Activated CD8-positive, alpha-beta T cell treated with anti-CD3 and anti-CD28 coated beads, Interleukin-2, amount 10 ng/mL, durations not matched to agents 7 days and 5 days (primary cell): ENCODE measurements at places on chromosomes 1 and 21. TPM values are rescaled to one million over a fixed set of nuclear protein-coding genes. Genes with fewer than 3 reads are reported as not detected.
A peak's percentile ranks its signal among the peaks of the same experiment; 100 is the strongest.

Gene CASQ2
- total RNA-seq: not detected

Gene DMBX1
- 0.08 TPM for total RNA-seq

- no peak for DNase-seq
These were observed 59.8 kb downstream of the CAPN2 start for GRCh38 chr1:223771814-223772770.

DNA sequence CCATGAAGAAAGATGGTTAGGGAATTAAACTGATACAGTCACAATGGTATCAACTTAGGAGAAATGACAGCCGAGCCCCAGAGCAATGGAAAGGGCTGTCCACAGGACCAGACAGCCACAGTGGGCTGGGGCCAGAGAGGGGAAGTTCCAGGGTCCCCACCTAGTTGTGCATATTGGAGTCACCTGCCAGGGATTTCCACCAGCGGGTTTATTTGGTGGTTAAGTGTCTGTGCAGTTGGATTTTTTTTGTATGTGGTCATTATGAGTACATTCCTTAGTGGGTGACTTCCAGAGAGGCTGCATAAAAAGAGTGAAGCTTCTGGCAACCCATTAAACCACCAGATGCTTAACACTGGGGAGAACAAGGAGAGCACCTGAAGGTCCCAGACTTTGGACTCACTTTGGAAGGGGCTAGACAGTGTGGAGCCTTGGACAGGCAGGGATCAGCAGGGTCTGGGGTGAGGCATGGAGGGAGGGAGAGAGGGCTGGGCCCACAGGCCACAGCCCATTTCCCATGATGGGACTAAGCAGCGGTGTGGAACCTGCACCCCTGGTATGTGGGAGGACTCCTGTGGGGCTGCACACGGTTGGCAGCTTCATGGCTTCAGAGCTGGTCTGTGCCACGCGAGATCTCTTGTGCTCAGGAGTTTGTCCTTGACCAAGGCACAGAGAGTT is 7.8 kb upstream of the PTTG1IP start:
- DNase-seq: no peak

DNA sequence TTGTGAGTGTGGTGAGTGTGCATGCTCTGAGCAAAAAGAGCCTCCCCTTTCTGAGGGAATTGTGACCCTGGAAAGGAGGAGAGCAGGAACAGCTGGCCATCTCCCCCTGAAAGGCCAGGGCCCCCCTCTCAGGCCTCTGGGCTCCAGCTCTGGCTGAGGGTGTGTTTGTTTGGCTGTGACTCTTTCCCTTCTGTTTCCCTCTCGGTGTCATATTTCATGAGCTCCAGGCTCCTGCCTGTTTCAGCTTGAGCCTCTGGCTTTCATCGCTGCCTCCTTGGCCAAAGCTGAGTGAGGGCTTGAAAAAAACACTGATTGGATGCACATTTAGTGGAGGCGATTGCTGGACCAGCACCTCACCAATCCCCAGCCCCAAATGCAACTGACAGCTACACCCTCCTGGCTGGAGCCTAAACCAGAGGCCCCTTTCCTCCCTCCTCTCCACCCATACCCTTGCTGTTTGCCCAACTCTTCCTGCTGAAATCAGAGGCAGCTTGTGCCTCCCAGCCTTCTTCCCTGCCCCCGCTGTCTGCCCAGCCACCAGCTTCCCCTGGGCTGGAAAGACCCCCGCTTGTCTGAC is 64.1 kb downstream of the DDR2 start:
- no peak for DNase-seq

Gene RIPK4
- not detected for total RNA-seq

Gene ADAM30
- not detected for total RNA-seq

- DNase-seq: peak; percentile 87
These were observed 18.9 kb downstream of the LDLRAP1 start for GRCh38 chr1:25562101-25562927.

- DNase-seq: no peak
These were observed 13.3 kb upstream of the GSTM4 start for GRCh38 chr1:109642626-109643025.

- no peak for DNase-seq
These were observed 103.1 kb downstream of the TLR5 start for GRCh38 chr1:223039990-223040389.

GRCh38 chr1:165481820-165482532 is 37.0 kb upstream of the RXRG start:
- no peak for DNase-seq

Gene LYPD8
- total RNA-seq: not detected

Gene NID1
- total RNA-seq: 0.05 TPM

- DNase-seq: peak; percentile 24
These were observed at the start of gene SYPL2 for GRCh38 chr1:109466452-109467300. Gene SYPL2, plus strand, starts transcription at chr1:109466546. Its CDS starts 298 bp downstream, at chr1:109466844.

DNA sequence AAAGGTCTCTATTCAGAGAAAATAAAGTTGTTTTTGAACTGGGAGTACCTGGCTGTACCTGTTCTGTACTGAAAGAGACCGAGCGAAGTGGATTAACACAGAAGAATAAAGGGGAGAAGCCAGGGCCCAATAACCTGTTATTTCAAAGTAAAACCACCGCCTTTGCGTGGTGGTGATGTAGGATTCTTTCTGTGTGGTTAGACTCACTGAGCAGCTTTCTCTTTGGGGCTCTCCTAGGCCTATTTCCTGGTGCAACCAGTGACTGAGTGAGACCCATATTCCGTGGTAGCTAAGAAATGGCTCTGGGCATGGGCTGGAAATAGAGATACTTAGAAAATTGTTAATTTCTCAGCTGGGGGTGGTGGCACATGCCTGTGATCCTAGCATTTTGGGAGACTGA is 99.9 kb downstream of the XCL2 start:
- DNase-seq: peak; percentile 79

GRCh38 chr1:205315008-205315618 is 6.4 kb downstream of the NUAK2 start:
- DNase-seq: no peak

Gene AVPR1B
- total RNA-seq: not detected

Gene GIPC2
- 0.34 TPM for total RNA-seq

Gene CFAP107
- total RNA-seq: not detected

Gene MAN1C1
- 17.9 TPM for total RNA-seq

Gene NUDT17
- 3.8 TPM for total RNA-seq

Gene ITLN2
- total RNA-seq: not detected

DNA sequence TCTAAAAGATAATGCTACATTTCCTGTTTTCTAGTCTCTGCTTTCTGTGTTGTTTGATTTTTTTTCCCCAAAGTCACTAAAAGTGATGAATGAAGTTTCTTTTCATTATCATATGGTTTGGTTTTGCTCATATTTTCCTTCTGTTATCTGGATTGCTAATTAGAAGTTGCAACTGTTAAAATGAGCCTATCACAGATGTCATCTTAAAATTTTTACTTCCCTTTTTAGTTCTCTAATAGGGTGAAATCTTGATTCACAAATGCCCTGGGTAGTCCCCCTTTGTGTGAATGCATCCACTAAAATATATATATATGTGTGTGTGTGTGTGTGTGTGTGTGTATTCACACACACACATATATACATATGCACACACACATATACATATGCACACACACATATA is 144.1 kb downstream of the GREM2 start:
- no peak for DNase-seq

Gene FABP3
- not detected for total RNA-seq

Gene LINGO4
- 0.16 TPM for total RNA-seq

- DNase-seq: no peak
These were observed 519.8 kb downstream of the COL11A1 start for GRCh38 chr1:102588536-102588935.

Gene FOXD3
- total RNA-seq: not detected

Gene RAP1GAP
- not detected for total RNA-seq

Gene OR2T35
- not detected for total RNA-seq

DNA sequence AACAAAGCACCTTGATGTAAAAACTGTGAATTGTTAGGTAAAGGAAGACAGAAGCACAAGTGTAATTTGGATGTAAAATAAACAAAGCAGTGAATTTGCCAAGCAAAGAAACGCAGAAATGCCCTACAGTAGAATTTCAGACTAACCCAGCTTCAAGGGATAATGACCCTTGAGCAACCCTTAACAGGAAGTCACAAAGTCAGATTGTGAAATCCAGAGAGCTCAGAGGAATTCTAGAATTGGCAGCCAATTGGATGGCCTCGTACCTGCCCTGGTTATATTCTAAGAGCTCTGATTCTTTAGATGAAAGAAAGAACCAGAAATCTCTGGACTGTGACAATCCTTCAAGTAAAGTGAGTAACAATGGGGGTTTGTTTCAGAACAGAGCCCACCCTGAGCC is 152.7 kb upstream of the CHRM3 start:
- DNase-seq: no peak

DNA sequence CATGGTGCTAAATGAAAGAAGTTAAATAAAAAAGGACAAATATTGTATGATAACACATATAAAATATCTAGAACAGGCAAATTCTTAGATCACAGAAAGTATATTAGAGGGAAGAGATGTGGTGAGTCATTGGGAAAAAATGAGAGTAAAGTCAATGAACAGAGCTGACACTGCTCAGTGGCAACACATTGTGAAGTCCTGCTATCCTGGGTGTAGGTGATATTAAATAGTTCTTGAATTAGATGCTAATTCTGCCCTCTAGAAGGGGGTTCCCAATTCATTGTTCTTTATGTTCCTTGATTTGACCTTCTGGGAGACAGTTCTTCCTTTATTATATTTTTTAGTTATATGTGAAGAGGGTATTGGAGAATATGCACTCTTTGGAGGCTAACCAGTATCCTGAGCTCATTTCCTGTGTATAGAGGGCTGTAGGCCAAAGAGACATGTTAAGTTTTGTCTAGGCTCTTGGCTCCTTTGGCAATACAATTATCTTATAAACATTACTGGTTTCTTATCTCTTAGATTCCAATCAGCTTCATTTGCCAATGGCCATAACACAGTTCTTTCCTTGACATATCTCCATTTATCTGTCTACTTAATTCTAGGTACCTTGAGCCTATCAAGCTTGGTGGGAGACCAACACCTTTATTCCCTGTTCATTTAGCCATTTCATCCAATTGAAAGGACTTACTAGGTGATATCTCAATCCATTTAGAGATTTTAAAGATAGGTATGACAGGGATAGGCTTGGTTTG is 6.6 kb upstream of the SLC35A3 start:
- DNase-seq: no peak

- no peak for DNase-seq
These were observed 42.2 kb downstream of the GIPC2 start for GRCh38 chr1:78088015-78088414.

GRCh38 chr1:31497601-31498000 is 78.7 kb upstream of the TINAGL1 start:
- DNase-seq: no peak

DNA sequence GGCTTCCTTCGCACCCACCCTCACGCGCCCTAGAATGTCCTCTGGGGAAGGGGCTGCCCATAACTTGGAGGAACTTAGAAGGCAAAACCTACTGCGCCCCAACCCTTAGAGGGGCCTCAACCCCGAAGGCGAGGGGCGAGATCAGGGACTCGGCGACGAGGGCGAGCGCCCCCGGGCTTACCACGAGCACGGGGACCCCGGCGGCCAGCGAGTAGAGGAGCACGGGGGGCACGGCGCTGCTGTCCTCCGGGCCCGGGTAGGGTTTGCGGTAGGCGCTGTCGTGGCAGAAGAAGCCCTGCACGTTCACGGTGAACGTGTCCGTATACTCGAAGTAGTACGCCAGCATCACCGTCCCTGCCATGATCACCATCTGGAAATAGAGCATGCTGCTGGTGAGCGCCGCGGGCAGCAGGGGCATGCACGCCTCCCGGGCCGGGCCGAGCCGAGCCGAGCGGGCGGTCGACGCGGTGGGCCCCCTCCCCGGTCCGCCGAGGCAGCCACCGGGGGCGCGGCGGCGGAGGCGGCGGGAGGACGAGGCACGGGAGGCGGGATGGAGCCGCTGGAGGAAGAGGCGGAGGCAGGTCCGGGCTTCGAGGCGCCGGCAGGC is 304 bp downstream of the PLPPR5 start:
- peak; percentile 30 for DNase-seq

DNA sequence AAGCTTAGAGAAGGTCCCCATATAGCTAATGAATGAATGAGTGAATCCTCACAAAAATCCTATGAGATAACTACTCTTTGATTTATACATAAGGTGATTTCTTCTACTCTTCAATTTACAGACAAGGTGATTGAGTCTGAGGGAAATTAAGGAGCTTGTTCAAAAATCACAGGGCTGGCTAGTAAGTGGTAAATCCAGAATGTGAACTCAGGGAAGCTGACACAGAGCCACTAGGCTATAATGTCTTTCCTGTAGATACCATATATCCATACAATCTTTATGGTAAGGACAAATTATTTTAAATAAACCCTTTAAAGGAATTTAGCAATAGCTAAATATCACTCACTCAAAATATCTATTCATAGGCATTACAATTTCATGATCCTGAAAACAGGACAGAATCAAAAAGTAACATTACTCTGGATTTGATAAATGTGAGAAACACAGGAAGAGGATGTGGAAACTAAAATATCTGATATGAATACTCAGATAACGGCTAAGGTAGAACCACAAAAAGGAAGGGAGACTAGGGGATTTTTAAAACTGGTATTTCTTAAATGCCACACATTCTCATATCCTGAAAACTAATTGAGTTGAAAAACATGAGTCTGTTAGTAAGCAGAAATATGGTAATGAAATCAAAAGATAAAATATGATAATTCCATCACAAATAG is 108.2 kb downstream of the NBPF12 start:
- DNase-seq: no peak

DNA sequence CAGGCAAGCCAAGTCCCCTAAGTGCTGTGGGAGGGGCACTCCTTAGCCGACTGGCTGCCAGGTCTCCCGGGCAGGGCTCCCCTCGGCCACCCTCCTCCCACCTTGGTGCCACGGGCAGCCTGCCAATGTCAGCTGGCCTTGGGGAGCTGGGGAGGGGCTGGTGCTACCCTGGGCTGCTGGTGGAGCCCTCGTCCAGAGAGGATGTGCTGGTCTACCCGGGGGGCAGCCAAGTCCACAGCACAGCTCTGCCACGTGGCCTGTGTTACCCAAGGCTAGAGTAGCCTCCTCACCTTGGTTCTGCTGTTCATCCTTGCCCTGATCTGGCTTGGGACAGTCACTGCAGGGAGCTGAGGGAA is 42.9 kb downstream of the CRYAA start:
- DNase-seq: no peak

- no peak for DNase-seq
These were observed 352.7 kb upstream of the PLD5 start for GRCh38 chr1:242877229-242877628.

GRCh38 chr1:175597969-175598765 is 145.2 kb downstream of the TNR start:
- no peak for DNase-seq

GRCh38 chr1:175635092-175635491 is 108.3 kb downstream of the TNR start:
- no peak for DNase-seq

Gene CD2
- 186 TPM for total RNA-seq

Gene NR1I3
- total RNA-seq: not detected

Gene C1orf87
- not detected for total RNA-seq

GRCh38 chr1:86953167-86953566 is 38.7 kb downstream of the HS2ST1 start:
- DNase-seq: no peak

DNA sequence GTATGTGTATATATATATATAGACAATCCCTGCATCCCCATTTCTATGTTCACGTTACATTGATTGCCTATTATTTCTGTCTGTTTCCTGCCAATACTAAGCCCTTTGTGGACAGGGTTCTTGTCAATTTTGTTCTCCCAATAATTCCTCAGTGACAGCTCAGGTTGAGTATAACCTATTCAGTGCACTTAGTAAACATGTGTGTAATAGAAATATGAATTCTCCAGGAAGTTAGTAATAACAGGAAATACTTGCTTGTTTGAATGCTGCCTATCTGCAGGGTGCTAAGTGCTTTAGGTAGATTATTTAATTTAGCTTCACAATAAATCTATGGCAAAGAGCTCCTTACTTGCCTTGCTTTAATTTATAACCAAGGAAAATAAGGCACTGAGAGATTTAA is 52.8 kb upstream of the PTGFR start:
- no peak for DNase-seq
